ENCODE measurements at places on chromosomes 7 and 10.

DNA sequence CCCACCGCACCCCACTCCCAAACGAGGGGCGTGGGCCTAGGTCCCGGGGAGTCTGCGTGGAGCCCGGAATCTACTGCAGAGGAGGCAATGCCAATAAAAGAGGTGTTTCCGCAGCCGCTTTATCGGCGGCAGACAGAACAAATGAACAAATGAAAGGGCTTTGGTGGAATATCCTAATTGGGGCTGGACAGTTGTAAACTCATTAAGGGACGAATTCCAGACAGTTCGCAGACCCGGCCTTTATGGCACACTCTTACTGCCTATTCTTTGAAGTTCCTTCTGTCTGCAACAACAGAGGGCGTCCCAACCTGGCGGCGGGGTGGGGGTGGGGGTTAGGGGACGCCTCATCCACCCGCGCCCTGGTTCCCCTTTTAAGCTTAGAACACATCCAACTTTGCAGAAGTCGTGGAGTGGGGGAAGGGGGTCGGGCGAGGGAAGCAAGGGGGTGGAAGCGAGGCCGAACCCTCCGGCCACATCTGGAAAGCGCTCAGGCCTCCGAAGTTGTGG lies 4.1 kb downstream of the HOXA9 start:
- no peak for DNase-seq

GRCh38 chr7:48183370-48183743 lies 12.1 kb downstream of the ABCA13 start:
- peak; percentile 39 for DNase-seq

DNA sequence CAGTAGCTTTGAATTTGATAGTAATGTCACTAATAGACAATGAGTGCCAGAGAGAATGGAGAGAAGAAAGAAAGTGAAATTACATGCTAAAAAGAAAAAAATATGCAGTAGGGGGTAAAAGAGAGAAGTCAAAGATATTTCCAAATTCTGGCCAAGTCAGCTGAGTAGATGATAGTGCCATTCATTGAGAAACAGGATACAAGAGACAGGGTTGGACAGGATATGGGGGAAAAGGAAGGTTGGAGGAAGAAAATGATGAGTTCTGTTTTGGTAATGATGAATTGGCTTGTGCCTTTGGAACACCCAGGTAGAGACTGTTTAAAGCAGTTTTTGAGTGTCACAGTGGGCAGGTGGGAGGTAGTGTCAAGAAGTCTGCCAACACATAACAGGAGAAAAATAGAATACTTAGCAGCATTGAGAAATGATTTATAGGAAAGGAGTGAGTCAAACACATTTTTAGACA lies 78.3 kb downstream of the LRRC17 start:
- no peak for DNase-seq

DNA sequence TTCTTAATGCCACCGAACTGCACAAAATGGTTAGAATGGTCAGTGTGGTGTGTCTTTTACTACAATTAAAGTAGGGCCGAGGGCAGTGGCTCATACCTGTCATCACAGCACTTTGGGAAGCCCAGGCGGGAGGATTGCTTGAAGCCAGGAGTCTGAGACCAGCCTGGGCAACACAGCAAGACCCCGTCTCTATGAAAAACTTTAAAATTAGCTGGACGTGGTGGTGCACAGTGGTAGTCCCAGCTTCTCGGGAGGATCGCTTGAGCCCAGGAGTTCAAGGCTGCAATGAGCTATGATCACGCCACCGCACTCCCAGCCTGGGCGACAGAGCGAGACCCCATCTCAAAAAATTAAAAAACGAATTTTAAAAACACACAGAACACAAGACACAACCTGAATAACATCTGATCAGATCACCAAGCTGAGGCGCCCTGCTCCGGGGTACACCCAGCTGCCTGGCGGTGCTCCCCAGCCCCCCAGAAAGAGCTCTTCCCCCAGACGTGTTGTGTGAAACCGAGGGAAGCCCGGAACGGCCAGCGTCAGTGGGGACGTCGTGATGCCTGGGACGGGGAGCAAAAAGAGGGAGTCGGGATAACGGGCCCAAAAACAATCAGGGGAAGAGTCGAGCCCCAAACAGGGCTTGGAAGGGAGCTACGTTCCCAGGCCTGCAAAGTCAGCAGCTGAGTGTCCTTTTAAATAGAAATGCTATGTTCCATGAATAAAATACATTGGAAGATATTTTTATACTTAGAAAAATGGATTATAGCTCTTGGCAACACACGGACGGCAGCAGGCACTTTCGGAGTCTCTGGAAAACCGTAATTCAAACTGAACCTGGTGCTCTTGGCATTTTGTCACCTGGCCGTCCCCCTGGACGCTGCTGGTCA lies 80.7 kb upstream of the PDGFA start:
- DNase-seq: no peak

DNA sequence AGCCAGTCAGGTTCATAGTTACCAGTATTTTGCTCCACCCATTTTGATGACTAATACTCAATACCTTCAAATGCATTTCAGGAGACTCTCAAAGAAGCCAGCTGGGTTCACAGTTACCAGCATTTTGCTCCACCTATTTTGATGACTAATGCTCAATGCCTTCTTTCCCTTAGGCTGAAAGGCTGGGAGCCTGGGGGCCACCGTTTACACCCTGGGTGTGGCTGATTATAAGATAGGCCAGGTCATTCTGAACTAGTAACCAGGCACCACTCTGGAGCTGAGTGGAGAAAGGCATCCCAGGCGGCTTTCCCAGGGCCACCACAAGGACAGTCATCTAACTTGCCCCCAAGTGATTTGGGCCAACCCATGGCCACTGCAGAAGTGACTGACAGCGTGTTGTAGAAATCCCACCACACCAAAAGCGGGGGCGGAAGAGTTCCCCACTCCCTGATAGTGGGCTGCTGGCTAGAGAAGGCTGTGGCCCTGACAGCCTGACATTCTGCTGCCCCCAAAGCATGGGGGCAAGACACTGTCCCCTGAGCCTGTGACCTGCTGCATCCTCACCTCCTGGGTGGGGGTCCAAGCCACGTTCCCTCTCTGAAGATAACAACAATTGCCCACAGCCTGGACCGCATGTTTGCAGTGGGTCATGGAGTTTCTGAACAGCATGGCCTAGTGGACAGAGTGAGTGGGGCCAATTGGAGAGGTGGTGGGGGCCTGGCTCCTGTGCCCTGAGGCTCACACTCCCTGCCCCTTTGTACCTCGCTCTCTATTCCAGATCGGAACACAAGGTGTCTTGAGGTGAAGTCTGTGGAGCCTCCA lies 23.0 kb upstream of the ZNF488 start:
- peak; percentile 78 for DNase-seq

DNA sequence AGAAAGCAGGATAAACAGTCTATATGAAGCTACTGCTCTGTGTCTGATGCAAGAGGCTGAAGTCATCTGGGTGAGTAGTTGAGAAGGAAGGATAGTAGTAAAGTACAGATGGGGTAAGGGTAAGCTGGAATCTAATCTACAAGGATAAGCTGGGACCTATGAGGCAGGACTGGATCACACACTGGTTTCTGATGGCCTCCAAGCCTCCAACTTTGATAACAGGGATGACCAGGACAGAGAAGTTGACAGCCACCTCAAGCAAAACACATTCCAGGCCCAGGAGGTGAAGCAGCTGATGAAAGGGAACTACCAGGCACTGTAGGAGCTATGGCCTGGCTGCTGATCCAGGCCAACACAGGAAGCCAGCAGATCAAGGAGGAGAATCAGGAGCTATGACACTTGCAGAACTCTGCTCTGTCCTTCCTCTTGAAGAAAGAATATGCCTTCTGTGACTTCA lies 278.1 kb upstream of the TMEM229A start:
- DNase-seq: no peak

- DNase-seq: peak; percentile 97
Observed at GRCh38 chr7:155206318-155207020, 91.2 kb upstream of the INSIG1 start.

DNA sequence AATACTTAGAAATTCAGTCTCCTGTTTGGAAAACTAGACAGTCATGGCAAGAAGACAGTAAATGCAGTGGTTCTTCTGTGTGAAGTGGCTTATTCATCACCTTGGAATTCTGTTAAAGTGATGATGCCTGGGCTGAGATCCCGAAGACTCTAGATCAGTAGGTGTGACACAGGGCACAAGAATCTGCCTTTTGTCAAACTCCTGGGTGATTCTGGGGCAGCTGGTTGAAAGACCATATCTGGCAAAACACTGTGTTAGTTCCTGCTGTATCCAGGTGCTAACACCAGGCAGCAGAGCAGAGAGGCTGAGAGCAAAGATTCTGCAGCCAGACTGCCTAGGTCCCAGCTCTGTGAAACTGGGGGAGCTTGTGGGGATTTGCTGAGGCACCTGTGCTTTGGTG lies 26.5 kb downstream of the MRC1 start:
- DNase-seq: peak; percentile 96

- DNase-seq: no peak
Observed at GRCh38 chr10:106716381-106716780, 448.1 kb downstream of the SORCS1 start.

GRCh38 chr7:120966961-120967360 lies 16.4 kb downstream of the ING3 start:
- DNase-seq: no peak

- DNase-seq: peak; percentile 38
Observed at GRCh38 chr7:94133460-94133859, 129.3 kb upstream of the BET1 start.

DNA sequence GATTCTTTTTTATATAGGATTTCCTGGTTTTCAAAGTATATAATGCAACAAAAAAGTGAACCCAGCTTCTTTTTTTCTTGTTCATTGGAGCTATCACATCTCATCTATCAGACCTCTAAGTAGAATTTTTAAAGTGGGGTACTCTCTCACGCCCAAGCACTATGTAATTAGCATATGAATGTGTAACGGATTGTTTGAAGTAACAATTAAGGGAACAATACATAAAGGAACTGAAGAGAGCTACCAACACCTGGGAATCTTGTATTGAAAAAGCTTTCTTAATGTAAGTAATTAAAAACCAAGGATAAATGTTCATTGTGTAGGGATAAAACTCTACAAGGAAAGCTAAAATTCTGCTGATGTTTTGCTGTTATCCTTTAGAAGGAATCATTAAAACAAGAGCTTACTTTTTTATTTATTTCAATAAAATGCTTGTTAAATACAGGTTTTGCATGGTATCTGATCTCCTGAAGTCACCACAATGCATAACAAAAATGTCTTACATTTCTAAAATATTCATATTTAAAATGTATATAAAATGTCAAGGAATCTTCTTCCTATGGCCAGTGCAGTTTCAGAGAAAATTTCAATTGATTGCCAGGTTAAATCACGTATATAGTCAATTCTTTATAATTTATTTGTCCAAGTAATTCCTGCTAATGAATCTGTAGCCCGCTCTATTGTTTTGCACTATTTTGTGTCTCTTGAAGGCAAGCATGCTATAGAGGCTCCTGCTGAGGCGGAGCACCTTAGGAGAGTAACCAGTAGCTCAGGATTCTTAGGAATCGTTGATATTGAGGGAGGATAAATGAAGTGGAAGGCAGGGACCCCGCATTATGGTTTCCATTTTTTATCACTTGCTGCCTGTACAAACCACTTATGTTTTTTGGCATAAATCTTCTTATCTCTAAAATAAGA lies 51.6 kb downstream of the PTPRZ1 start:
- DNase-seq: no peak

- DNase-seq: no peak
Observed at GRCh38 chr7:32890793-32891042, 842 bp downstream of the KBTBD2 start.

GRCh38 chr7:139776486-139777132 lies 1.2 kb downstream of the HIPK2 start:
- peak; percentile 63 for DNase-seq

DNA sequence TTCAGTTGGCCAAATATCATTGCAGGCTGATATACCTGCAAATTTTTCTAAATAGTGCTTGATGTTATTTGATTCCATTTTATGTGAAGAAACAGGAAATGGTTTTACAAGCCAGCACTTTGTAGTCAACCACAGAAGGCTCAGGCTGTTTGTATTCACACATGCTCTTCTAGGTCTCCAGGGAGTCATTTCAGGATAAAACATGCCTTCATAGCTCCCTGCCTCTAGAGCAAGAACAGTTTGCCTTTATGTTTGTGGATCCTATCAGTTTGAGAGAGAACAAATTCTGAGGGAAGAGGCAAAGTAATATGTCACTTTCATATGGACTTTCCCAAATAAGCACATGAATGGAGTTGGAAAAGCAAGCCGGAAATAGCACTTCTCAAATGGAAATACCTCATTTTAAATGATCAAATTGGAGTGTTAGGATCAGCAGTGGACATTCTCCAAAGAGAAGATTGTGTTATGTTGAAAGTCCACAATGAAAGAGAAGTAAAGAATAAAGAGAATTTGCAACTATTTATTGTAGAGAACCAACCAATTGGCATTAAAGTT lies 277.6 kb downstream of the KCND2 start:
- peak; percentile 54 for DNase-seq

GRCh38 chr10:122307669-122308416 lies 36.7 kb downstream of the BTBD16 start:
- DNase-seq: peak; percentile 99

DNA sequence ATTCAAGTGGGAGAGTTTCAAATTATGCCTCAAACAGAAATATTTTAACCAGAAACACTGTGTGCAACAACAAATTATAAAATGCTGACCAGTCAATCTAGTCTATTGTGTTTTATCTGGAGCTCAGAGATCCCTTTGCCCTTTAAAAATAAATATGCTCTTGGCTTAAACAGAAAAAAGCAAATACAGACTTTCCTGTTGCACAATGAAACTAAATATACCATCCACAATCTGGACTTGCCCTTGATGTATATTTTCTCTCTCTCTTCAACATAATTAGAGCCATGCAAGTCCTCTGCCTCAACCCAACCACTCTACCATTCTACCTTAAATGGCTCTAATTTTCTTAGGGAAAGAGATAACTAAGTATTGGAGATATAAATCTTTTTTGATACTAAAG lies 34.9 kb downstream of the ASAH2 start:
- DNase-seq: no peak
